ENCODE measurements at places on chromosomes 12 and 14.

DNA sequence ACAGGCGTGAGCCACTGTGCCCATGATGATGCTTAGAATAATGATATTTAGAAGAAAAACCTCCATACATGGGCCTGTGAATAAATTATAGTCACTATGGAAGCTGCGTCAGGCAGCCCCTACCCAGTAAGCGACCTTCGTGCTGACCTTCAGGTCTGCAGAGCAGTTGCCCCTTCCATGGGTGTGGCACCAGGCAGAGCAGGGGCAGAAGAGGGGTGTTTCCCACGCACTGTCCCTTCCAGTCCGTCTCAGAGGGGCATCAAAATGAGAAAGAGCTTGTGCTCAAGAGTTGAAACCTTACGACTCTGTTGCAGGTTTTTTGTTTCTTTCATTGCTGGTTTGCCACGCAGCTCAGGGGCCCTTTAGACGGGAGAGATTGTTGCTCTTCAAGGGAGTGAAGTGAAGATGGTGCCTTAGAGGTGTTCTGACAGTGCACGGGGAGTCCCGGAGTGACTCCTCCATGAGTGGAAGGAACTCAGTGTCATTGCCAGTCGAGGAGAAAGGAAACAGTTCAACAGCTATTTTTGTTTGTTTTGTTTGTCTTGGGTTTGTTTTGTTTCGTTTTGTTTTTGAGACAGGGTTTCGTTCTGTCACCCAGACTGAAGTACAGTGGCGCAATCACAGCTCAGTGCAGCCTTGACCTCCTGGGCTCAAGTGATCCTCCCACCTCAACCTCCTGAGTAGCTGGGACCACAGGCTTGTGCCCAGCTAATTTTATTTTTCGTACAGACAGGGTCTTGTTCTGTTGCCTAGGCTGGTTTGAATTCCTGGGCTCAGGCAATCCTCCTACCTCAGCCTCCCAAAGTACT is 13.9 kb downstream of the CKB start:
- no peak for DNase-seq

- no peak for DNase-seq
Observed at GRCh38 chr12:85759091-85759490, 77.1 kb downstream of the RASSF9 start.

DNA sequence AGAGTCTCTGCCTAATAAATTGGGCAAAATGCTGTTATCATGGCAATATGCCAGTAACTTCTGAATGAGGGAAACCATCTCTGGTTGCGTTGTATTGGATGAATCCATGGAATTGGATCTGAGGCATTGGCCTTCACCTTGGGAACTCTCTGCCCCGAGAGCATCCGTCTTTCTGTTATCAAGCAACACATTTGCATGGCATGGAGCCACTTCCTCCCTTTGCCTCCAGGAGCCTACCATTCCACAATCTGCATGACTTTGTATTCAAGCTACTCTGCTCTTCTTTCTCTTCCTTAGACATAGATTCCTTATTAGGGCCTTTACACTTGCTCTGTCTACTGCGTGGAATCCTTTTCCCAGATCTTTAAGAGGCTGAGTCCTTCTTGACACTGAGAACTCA is 57.2 kb downstream of the RIC8B start:
- no peak for DNase-seq

DNA sequence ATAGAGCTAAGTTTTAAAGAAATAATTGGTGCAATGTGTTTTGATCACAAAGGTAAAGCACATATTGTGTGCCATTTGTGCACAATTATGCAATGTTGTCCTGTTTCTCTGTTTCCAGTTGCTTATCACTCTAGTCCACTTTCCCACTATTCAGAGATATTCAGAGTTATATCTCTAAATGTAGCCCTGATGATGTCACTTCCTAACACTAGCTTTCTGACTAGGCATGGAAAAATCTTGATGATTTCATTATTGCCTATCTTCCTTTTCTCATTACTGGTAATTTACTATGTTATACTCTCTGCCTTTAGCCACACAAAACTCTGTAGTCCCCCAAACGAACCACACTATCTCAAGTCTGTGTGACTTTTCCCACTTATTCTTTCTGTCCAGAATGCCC is 221.2 kb downstream of the TRHDE start:
- no peak for DNase-seq

GRCh38 chr14:101182476-101182875 is 279.0 kb upstream of the RTL1 start:
- no peak for DNase-seq

- DNase-seq = no peak
Observed at GRCh38 chr14:35760143-35760542, 49.0 kb downstream of the RALGAPA1 start.

DNA sequence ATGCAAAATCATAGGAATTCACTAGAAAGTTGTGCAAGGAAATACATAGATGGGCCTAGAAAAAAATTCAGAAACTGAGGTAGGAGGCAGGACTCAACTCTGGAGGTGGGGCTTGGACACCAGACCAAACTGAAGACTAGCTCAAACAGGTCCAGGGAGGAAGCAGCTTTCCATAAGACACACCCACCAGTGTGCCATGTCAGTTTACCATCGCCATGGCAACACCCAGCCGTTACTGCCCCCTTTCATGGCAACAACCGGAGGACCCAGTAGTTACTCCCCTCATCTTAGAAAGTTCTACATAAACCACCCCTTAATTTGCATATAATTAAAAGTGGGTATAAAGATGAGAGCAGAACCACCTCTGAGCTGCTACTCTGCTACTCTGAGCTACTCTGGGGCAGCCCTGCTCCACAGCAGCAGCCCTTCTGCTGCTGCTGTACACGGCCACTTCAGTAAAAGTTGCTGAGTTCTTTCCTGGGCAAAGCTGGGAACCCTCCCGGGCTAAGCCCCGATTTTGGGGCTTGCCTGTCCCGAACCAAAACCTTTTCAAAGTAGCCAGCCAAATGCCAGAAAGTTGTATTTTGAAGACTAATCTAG is 30.8 kb upstream of the NINJ2 start:
- DNase-seq = no peak
